ENCODE measurements at places on chromosomes 12 and 14.
A peak's percentile ranks its signal among the peaks of the same experiment; 100 is the strongest.

DNA sequence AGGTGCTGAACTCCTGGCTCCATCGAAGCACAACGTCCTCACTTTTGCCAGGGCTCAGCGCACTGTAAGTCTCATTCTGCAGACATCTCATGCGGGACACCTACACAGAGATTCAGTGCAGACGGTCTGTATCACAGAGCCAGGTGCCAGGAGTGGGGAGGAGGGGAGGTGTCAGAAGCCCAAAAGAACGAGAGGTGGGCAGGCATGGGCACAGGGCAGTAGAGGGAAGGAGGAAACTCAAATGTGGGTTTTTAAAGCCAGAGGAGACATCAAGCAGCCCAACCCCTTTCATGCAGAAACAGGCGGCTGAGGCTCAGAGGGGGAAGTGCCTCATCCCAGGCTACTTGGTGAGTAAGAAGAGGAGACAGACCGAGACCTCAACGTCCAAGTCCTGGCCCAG lies 2.5 kb upstream of the LPAR5 start:
- no peak for DNase-seq

GRCh38 chr12:8950221-8950527 lies 729 bp upstream of the M6PR start:
- no peak for DNase-seq

DNA sequence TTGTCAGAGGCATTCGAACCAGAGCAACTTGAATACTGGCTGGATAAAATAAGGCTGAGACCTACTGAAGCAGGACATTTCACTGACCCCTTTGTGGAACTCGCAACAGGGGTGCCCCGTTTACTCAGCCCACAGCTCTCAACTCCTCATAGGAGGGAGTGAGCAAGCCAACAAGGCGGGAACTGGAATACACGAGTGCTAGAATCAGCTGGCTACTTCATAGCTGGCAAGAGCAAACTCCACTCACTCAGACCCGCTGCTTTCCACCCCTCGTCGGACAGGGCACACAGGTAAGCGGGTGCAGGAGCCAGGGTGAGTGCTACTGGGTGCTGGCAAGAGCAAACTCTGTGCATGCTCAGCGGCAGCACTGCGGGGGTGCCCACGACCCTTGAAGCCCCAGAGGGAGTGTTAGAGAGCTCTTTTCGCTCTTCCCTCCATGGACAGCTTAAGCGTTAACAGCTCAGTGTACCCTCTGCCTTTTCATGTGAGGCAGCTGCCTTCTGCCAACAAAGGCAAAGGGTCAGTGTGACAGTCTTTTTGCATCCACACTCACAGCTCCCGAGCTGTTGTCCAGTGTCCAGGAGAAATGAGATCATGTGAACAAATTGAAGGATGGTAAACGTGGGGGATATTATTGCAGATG lies 15.7 kb downstream of the CAPZA3 start:
- no peak for DNase-seq

DNA sequence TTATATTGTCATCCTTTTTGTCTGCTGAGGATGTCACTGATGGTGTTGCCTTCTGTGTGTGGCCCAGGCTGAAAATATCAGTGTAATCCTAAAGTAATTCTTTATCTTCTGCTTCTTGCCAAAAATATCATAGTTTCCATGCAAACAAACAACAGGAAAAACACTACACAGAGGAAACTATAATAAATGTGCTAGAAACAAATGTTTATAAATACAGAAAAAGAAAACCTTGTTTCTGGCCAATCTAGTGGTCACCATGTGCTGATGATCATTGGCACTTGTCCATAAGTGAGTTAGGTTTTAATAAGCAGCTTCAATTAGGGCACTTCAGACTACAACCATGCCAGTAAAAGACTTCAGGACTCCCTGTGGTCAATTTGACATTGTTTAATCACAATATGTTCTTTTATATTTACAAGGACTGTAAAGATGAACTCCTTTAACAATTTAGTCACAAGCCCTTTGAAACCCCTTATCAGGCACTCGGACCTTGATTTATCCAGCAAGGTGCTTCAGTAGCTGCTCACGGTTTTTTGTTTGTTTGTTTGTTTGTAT lies 124.8 kb downstream of the TMTC3 start:
- no peak for DNase-seq

GRCh38 chr12:101747697-101748096 lies 8.4 kb upstream of the SYCP3 start:
- no peak for DNase-seq

GRCh38 chr12:64082866-64083268 lies 139.2 kb downstream of the KICS2 start:
- DNase-seq: no peak

DNA sequence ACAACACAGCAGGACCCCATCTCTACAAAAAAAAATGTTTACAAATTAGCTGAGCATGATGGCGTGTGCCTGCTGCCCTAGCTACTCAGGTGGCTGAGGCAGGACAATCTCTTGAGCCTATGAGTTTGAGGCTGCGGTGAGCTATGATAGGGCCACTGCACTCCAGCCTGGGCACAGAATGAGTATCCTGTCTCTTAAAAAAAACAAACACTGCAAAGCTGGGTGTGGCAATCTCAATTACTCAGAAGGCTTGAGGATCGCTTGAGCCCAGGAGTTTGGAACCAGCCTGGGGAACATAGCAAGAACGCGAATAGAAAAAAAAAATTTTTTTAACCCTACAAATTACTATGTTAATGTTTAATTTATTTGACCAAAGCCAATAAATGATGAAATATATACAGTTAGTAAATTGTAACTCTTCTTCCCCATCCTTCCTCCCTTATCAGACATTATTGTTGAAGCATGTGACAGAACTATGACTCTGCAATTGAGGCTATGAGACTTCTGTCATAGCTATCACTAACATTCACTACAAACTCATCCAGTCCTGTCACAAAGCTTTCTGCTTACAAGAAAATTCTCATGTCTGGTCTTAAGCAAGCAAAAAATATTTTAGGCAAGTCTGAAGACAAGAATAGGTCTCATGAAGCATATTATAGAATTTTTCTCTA lies 9.8 kb downstream of the BTBD7 start:
- no peak for DNase-seq

GRCh38 chr12:14452865-14453264 lies 87.4 kb downstream of the ATF7IP start:
- no peak for DNase-seq

DNA sequence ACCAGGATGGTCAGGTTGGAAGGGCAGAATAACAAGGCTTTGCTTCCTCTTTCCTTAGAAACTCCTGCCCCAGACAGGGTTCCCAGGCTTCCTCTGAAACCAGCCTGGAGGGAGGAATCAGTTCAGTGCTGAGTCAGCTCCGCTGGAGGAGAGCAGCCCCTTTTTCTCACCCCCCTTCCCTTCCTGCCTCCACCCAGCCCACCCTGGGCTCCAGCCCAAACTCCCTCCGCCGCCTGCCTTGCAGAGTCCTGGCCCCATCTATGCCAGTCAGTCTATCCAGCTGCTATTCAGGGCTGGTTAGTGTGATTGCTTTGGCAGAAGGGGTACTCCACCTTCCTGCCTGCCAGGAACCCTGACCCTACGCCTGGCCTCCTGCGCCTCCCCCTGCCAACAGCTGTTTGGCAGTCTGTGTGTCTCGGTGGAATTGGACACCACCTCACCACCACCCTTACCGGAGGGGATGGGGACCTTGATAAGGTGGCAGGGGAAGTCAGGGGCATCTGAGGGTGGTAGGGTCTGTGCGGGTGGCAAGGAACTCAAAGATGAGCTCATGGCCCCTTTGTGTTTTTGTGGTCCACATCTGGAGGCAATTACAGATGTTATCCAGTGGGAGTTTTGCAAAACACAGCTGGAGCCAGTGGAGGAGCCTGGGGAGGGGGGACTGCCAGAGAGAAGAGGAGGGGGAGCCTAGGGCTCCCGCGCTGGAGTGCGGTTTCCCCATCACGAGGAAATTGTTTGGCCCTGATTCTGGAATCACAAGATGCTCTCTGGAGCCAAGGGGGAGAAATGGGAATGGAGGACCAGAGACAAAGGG lies 12.2 kb downstream of the MMP14 start:
- DNase-seq: no peak

GRCh38 chr12:92107621-92108131 lies 38.0 kb downstream of the BTG1 start:
- DNase-seq: no peak

DNA sequence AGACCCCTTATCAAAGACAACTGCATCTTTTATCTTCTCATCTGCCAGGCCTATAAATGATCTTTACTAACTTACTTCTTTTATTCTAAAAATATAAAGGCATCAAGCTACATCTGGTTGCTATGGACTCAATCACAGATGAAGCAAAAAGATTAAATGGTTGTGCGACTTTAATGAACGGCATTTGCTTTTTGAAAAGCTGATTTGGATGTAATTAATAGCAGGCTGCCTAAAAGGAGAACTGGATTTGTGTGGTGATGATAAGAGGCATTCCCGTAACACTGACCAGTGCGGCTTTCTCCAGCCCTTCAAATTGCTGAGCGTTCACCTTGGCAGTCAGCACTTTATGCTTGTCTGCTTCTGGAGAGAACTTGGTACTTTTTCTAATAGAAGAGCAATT lies 103.8 kb downstream of the ARMH4 start:
- no peak for DNase-seq

GRCh38 chr14:63470962-63471793 lies 72.0 kb downstream of the PPP2R5E start:
- no peak for DNase-seq

GRCh38 chr12:49187184-49187583 lies 1.7 kb downstream of the TUBA1A start:
- DNase-seq: no peak

DNA sequence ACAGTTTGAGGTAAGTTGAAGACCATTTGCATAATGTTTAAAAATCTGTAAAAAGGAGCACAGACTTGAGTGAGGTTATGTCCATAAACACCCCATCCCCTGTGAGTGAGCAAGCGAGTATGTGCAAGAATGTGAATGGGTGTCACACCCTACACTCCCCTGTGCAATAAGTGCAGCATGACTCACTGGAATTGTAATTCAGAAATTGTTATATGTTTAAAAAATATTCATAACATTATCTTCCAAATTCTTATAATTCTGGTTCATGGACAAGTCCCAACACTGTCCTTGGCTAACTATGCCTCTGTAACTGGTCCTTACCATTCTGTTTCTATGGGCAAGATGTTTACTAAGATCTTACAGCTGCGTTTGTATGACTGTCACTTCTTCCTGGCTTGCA lies 207.8 kb upstream of the FAR2 start:
- no peak for DNase-seq

GRCh38 chr12:101927036-101927435 lies 49.7 kb downstream of the DRAM1 start:
- DNase-seq: no peak

DNA sequence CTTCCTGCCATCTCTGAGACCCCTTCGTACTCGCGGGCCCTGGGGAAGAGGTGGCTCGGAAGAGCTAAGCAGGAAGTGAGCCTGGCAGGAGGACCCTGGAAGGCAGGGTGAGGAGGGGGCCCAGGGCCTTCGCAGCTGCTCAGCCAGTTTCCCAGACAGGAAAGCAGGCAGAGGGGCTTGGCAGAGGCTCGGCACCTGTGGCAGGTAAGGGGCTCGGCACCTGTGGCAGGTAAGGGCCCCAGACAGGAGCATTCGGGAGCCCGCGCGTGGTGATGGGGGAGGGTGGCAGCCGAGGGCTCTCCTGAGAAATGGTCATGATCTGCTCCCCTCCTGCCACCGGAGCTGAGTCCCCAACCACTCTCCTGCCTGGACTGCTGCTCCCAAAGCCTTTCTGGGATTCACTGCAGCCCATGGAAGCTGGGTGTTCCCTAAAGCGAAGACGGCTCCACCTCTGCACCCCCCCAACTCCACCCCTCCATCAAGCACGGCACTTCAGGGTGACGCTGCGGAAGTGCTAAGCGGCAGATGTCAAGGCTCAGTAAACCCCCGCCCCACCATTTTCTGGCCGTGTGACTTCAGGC lies 63.2 kb downstream of the PRIMA1 start:
- DNase-seq: no peak

- DNase-seq: peak; percentile 88
Observed at GRCh38 chr14:93184391-93185348, at the start of the genes LYSET and MOAP1. TSS of gene LYSET (plus strand) at chr14:93185317. CDS start at chr14:93185406, 89 bp downstream. TSS of gene MOAP1 (minus strand) at chr14:93184897. CDS start at chr14:93184242, 655 bp downstream.

DNA sequence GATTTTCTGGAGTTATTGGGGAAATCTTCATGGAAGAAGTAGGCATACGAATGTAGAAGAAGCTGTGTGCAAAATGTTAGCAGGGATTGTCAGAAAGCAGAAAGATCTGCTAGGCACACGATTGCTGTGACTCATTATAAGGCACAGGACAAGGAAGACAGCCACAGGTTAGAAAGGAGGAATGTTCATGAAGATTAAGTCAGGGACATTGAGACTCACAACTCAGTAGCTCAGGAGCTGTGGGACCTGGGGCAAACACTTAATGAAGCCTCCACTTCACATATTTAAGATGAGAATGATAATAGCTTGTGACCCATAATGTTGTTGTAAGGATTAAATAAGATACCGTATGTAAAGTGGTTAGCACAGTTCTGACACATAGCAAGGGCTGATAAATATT lies 26.6 kb upstream of the RTRAF start:
- no peak for DNase-seq

GRCh38 chr12:124399622-124400021 lies 104.7 kb downstream of the RFLNA start:
- peak; percentile 21 for DNase-seq

- no peak for DNase-seq
Observed at GRCh38 chr14:100703386-100704220, 23.1 kb upstream of the DLK1 start.

- no peak for DNase-seq
Observed at GRCh38 chr12:32922546-32923297, 26.1 kb upstream of the PKP2 start.

DNA sequence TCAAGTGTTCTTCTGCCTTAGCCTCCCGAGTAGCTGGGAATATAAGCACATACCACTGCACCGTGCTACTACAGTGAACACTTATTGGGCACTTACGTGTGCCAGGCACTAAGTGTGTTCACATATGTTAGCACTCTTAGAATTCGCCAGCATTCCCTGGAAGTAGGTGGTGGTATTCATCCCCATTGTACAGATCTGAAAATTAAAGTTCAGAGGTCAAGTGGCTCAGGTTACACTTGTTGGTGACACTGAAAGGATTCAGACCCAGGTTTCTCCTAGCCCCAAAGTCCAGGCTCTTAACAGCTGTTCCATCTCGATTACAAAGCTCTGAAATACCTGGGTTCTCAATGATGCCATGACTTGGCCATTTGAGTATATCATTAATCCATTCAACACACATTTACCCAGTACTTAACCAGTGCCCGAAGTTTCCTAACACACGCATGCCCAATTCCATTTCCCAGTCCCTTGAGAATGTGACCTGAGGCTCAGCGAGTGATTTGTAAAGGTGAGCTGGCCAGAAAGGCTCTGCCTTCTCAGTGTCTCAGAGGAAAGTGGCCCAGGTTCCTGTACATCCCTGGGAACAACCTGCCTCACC lies 4.8 kb downstream of the MVK start:
- DNase-seq: no peak

Data from stimulated activated CD4-positive, alpha-beta T cell treated with anti-CD3 and anti-CD28 coated beads, Interleukin-4, amount 100 ng/mL, for 24 hours (primary cell).